ENCODE measurements at places on chromosomes 11 and 22.

- no peak for DNase-seq
Observed at GRCh38 chr22:34105461-34106062, 185.3 kb upstream of the LARGE1 start.

- no peak for DNase-seq
Observed at GRCh38 chr11:66887526-66887925, 30.7 kb downstream of the LRFN4 start.

DNA sequence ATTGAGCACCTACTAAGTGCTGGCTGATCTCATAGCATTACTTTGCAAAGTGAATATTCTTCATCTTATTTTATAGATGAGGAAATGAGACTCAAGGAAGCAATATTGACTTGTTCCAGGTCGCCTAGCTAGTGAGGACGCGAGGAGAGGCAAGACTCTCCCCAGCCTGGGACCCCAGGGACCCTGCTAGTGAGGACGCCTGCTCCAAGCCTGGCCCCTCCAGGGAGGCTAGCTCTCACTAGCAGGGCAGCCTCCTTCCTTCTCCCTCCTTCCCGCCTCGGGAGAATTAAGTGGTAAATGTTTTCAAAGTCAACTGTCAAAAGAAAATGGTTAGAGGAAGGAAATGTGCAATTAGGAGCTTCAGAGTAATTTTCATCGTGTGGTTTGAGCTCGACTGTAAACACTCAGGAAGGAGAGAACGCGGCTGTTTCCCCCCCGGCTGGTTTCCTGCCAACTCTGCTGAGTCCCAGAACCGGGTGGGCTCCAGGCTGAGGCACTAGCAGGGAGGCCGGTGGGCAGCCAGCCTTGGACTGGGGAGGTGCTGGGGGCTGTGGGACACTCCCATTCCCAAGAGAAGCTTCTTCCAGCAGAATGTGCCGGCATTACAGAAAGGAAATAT, 17.9 kb downstream of the MYEOV start:
- DNase-seq, result no peak

DNA sequence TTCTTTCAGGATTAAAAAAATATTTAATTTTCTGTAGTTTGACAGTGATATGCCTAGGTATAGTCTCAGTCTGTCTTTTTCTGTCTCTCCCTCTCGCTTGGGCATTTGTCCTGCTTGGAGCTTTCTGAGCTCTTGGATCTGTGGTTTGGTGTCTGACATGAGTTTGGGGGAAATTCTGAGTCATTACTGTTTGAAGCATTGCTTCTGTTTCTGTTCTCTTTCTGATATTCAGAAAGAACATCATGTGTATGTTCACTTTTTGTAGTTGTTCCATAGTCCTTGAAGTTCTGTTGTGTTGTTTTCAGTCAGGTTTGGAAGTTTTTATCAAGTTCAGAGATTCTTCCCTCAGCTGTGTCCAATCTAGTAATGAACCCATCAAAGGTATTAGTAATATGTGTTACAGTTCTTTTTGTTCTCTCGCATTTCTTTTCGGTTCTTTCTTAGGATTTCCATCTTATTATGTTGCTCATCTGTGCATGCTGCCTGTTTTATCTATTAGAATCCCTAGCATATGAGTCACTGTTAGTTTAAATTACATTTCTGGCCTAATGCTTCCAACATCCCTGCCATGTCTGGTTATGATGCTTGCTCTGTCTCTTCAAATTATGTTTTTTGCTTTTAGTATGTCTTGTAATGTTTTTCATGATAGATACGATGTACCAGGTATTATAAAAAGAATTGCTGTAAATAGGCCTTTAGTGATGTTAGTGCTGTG, 48.4 kb downstream of the DDX10 start:
- DNase-seq, result no peak

- DNase-seq, result no peak
Observed at GRCh38 chr11:889687-890475, 20.7 kb downstream of the CHID1 start.

GRCh38 chr11:73969991-73970800, 12.4 kb downstream of the UCP2 start:
- no peak for DNase-seq

- DNase-seq, result no peak
Observed at GRCh38 chr11:108654994-108655631, 9.8 kb upstream of the DDX10 start.

DNA sequence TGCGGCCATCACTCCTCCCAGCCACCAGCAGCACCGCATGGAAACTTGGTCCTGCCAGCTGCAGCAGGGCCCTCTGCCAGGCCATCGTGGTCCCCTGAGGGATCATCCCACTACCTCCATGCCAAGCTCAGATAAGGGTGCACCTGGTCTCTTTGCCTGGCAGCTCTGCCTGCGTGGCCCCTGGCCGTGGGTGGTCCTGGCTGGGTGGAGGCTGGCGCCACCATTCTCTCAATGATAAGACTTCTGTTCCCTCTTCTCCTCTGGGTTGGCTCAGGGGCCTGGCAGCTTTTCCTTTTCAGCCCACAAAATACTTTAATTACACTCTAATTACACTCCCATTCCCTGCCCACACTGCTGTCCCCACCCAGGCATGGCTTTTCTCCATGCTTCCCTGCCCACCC, 26.8 kb upstream of the TSKU start:
- DNase-seq, result no peak

GRCh38 chr11:61598886-61599868, 18.3 kb upstream of the SYT7 start:
- DNase-seq, result no peak

- no peak for DNase-seq
Observed at GRCh38 chr11:132101881-132102280, 731.5 kb downstream of the NTM start.

DNA sequence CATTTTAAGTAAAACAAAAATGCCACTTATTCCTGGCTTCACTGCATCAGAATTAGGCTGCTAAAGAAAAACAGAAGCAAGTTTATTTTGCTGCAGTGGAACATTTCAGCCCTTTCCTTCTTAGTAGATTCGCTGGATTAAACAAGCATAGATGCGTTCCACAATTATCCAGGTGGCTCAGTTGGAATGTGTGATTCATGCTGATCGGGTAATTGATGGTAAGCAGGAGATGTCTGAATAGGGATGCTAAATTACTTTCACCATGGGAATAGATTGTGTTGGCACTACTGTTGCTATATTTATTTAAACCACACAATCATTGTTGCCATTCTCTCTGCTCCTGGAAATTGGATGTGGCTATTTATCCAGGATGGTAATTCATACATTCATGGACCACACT, 440.1 kb upstream of the DDI1 start:
- no peak for DNase-seq

- DNase-seq, result no peak
Observed at GRCh38 chr22:28885939-28886338, 2.6 kb downstream of the ZNRF3 start.

GRCh38 chr11:16807306-16807705, 68.9 kb downstream of the C11orf58 start:
- DNase-seq, result no peak

DNA sequence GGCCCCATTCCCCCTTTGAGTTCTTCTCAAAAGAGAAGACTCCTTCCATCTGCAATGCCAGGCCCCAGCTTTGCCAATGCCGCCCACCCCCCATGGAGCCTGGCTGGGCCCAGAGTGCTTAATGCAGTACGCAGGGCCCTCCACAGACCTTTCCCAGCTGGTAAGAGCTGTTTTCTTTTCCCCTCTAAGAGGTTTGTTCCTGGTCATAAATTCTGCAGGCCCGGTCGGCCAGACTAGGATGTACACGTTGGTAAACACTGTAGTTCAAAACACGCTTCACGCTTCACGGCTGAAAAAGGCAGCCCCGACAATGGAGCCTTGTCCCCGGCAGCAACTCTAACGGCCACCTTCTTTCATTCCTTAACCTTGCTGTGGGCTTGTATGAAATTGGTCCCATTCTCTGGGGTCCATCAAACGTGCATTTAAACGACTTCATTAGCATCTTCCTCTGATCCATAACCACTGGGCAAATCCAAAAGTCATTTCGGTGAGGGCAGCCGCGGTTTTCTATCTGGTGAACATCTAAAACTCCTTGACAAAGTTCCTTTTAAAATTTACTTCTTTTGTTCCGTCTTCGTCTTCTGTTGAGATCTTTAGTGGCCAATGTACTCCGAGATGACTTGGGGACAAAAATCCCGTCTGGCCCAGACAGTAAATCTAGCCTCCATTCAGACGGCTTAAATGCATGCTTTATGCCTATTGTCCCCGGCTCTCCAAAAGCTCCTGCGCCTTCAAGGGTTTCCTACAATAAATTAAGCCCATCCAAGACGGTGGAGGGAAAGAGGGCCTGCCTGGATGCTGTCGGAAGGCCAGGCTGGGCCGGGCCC, 60.0 kb upstream of the MYEOV start:
- DNase-seq, result no peak

- no peak for DNase-seq
Observed at GRCh38 chr11:32580967-32581366, 2.7 kb upstream of the EIF3M start.

- DNase-seq, result no peak
Observed at GRCh38 chr22:42939451-42939881, 75.5 kb downstream of the PACSIN2 start.

DNA sequence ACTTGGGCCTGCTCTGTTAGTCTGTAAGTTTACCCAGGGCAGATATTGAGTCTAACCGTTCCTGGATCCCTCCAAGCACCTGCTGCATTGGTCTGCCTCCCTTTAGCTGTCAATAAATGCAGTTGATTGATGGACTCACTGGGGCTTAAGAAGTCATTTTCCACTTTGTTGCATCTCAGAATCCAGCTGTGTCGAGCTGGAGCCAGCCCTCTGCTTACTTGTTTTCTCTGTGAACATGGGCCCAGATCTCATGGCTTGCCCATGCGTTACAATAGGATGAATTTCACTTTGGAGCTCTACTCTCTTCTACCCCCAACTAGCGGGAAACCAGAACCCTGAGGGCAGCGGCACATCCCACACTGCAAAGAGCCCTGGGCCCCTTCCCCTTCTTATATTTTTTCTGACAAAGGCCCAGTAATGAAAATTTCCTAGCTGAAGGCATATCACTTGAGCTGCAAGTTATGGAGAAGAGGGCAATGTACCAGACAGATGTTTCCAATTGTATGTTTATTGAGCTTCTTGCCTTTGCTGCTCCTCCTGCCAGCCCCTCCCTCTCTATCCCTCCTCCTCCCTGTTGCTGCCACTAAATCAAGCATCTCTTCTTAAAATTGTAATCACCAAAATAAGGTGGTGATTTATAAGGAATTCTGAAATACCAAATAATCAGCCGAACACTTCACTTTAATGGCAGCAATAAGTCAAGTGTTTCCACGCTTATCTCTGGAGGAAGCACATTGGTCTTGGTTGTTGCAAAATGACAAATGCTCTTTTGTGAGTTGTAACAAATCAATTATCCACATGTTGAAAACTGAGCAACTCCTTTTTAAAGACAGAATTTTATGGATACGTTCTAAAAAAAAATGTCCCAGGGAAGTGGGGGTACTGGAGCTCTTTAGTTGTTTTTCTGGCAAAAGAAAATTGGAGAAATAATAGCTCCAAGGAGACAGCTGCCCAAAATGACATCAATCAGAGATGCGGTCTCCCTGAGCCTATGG, 212.3 kb upstream of the ZBED5 start:
- DNase-seq, result no peak

DNA sequence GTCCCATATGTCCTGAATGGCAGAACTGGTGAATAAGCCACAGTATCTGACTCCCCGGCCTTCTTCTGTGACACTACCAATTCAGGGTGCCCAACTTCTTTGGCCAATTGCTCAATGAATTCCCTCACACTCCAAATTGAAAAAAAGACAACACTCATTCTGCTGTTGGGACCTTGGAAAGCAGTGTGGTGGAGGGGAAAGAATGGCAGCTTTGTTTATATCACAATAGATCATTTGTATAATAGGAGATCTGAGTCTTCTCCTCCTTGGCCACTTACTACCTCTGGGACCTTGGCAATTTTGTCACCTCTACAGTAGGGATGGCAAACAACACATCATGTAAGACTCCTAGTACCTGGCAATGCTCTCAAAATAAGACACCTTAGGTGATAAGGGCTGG, 64.6 kb downstream of the OPCML start:
- DNase-seq, result no peak

GRCh38 chr11:97772705-97773104, 1248.0 kb upstream of the CNTN5 start:
- no peak for DNase-seq

GRCh38 chr11:15943418-15944197, 412.7 kb downstream of the SOX6 start:
- no peak for DNase-seq

DNA sequence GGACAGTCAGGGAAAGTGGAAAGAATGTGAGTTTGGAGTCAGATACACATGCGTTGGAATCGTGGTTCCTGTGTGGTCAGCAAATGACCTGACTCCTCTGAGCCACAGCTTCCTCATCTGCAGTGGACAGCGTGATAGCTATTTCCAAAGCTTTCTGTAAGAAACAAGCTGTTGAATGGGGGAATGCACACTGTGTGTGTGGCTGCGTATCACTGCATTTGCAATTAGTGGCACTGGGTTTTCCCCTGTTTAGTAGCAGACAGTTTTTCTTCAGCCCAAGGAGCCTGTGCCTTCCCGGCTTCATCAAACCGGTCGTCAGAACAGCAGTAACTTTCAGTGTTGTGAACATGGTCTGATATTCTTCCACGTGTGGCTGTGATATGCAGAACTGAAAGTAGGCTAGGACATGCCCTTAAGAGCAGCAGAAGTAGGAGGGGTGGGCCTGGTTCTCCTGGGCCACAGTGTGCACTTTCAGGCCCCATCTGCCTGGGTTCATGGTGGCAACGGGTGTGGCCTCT, 121.5 kb downstream of the RRAS2 start:
- DNase-seq, result no peak

GRCh38 chr11:114426280-114426679, 13.0 kb upstream of the REXO2 start:
- no peak for DNase-seq

GRCh38 chr22:29530716-29531115, 22.8 kb downstream of the THOC5 start:
- DNase-seq, result no peak

DNA sequence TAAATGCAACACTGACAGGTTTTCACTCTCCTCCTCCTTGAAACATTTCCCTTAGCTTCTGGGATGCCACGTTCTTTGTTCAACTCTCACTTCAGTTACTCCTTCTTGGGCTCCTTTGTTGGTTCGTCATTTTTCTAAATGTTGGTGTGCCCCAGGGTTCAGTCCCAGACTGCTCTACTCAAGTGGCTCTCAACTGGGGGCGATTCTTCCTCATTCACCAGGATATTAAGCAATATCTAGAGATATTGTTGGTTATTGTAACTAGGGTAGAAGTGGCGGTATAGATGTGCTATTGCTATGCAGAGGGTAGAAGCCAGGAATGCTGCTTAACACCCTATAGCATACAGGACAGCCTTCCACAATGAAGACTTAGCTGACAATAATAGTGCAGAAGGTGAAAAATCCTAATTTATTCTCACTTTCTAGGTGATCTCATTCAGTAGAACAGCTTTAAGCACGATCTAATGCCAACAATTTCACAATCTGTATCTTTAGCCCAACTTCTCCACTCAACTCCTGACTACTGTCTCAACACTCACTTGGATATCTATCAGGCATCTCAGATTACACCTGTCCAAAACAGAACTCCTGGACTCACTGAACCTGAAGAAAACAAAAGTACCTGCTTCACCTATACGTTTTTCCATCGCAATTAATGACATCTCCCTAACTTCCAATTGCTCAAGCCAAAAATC, 4.6 kb downstream of the NUP160 start:
- no peak for DNase-seq

All from stimulated activated CD8-positive, alpha-beta memory T cell treated with anti-CD3 and anti-CD28 coated beads, Interleukin-2, amount 100 ng/mL, for 1 hour (primary cell).